ENCODE measurements at places on chromosomes 16 and 17.
A peak's percentile ranks its signal among the peaks of the same experiment; 100 is the strongest.

DNA sequence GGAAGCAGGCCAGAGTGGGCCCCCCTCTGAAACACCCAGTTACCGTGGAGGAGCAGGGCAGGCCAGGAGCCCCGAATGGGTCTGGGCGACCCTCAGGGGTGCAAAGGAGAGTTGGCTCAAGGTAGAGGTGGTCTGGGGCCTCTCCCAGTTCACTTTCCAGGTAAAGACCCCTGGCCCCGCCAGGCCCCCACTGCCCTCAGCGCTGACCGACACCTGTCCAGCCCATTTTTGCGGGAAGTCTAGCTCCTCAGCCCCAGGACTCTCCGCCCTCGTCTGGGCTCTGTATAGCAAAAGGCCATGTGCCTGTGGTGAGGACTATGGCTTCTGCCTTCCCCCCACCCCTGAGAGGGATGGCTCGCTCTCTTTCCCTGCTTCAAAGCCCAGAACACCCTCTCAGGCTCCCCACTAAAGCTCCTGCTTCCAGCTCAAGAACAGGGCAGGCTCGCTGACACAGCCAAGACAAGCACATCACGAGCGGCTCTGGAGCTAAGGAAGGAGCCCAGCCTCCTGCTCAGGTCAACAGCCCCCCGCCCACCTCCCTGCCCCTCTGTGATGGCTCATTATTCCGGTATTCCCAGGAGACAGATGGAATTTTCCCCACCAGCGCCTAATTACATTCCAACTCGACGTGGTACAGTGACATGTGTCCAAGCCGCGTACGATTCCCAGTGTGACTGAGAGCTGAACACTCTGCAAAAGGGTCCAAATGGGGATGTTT is 59.4 kb downstream of the RTN4RL1 start:
- no peak for DNase-seq

DNA sequence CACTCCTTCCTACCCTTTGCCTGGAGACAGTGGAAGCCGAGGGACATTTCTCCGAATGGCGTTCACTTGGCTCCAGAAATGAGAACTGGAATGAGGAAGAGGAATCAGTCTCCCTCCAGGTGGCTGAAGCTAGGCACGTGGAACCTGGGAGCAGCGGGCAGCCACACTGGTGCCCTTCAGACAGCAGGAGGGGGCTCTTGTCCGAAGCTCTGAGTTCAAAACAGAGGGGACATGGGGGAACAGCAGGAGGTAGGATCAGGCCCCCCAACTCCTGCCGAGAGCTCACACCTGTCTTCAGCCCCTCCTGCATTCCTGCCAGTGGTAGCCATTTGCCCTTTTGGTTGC is 41.5 kb downstream of the TMEM235 start:
- no peak for DNase-seq

DNA sequence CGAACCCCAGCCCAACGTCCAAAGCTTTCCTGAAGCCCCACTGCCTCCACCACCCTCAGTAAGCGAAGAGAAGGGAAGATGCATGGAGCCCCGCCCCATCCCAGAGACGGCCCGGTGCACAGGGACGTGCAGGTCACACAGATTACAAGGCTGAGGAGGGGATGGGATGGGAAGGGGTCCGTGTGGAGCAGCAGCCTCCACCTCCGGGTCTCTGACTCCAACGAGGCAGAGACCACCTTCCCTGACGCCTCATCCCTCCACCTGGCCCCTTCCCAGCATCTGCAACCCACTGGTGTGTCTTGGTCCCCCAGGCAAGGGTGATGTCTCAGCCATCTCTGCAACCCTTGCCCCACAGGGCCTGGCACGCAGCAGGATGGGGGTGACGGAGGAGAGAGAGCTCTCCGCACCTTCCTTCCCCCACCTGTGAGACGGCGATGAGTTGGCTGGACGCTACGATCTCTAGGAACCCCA is 58.5 kb downstream of the TBC1D16 start:
- DNase-seq: no peak

GRCh38 chr17:12579288-12579687 is 86.4 kb upstream of the MYOCD start:
- no peak for DNase-seq

DNA sequence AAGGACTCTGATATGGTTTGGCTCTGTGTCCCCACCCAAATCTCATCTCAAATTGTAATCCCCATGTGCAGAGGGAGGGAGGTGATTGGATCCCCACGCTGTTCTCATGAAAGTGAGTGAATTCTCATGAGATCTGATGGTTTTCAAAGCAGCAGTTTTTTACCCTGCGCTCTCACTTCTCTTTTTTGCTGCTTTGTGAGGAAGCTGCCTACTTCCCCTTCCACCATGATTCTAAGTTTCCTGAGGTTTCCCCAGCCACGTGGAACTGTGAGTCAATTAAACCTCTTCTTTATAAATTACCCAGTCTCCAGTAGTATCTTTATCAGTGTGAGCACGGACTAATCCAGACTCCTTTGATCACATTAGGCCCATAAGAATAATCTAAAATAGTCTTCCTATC is 719.7 kb upstream of the CDH8 start:
- no peak for DNase-seq

DNA sequence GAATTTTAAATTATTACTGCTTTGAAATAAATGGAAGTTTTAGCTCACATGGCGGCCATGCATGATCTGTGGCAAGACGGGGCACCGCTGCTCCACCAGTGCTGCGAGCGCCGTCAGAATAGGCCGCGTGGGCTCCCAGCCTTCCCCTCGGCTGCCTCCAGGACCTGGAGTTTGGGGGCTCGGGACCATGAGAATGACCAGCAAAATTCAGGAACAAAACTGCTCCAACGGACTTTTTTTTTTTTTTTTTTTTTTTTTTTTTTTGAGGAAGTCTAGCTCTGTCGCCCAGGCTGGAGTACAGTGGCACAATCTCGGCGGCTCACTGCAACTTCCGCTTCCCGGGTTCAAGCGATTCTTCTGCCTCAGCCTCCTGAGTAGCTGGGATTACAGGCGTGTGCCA is 38.3 kb upstream of the AKAP1 start:
- DNase-seq: no peak

DNA sequence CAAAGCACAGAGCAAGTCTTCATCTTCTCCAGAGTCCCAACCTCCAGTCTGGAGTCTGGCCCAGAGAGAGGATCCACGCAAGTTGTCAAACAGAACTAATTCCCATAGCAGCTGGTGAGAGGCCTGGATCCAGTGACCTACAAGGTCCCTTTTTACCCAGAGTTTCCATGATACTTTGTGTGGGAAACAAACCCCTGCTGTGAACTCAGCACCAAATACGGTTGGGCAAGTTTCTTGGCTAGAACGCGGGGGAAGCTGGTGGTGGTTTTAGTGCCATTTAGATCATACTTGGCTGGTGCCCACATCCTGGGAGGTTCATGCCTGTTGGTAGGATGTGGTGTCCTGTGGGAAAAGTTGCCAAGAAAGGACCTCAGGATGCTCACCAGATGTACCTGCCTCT is 18.1 kb downstream of the TMC7 start:
- no peak for DNase-seq

DNA sequence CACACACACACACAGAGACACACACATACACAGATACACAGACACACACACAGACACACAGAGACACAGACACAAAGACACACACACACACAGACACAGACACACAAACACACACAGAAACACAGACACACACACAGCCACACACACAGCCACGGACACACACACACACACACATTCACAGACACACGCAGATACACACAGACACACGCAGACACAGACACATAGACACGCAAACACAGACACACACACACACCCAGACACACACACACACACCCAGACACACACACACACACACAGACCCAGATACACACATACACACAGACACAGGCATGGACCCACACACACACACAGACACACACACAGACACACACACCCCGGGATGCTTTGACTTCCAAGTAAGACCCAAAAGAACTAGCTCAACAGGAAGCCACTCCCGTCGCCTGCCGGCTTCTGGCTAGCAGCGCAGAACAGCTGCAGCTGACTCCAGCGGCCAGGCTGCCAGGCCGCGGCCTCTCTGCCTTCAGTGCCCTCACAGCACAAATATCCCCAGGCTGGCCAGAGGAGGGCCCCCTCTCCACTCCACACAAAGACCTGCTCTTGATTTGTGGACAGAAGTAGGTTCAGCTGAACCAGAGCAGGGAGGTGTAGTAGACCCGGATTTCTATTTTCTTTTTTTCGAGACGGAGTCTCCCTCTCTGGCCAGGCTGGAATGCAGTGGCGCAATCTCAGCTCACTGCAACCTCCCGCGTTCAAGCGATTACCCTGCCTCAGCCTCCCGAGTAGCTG is 6.0 kb upstream of the CHRNE start:
- DNase-seq: peak; percentile 78

GRCh38 chr16:47061204-47061603 is 82.5 kb downstream of the NETO2 start:
- no peak for DNase-seq

- no peak for DNase-seq
Measured at GRCh38 chr16:7612671-7613070, 280.0 kb downstream of the RBFOX1 start.

GRCh38 chr17:46090871-46091270 is 91.8 kb downstream of the STH start:
- DNase-seq: no peak

GRCh38 chr17:15776871-15777270 is 44.8 kb downstream of the TBC1D26 start:
- DNase-seq: no peak

DNA sequence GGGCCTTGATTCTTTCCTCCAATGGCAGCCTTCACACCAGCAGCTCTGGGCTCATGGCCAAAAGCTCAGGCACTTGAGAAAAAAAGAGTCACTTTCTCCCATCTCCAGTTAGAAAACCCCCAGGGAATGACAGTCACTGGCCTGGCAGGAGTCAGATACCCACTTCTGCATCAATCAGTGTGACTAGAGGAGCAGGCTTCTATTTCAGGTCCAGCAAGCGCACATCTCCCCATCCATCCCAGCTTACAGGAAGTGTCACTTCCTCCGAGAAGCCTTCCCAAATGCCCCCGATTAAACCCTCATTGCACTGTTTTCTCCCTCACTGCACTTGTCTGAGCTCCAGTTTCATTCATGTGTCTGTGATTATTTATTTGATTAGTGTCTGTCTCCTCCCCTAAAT is 30.4 kb upstream of the CCL1 start:
- no peak for DNase-seq

- no peak for DNase-seq
Measured at GRCh38 chr17:12613566-12613965, 52.1 kb upstream of the MYOCD start.

GRCh38 chr16:969508-970385 is 1.0 kb downstream of the LMF1 start:
- DNase-seq: no peak

DNA sequence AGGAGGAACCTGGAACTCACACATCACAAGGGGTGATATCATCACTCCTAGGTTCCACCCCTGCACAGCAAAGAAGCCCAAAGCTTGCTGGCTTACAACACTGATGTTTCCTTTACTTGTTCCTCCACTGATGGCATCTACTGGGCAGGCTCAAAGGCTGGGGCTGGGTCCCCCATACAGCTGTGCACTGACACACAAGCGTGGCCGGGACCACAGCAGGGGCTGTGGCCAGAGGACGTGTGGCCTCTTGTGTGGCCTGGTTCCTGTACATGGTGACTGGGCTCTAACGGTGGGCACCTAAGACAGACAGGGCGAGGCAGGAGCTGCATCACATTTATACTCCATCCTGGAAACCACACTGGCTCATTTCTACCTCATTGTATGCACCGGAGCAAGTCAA is 264.4 kb upstream of the FOXF1 start:
- DNase-seq: no peak

DNA sequence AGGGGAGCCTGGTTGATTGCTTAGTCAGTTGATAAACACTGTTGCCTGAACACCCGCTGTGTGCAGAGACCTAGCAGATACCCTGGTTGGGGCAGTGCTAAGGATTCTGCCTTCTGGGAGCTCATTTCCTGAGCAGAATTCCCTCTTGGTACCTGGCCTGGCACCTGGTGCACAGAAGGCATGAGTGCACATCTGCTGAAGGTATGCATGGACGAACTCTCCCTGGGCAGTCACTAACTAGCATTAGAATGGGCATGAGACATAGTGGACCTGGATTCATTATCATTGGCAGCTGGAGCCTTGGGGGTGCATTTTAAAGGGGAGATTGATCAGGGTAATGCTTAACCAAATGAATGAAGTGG is 13.1 kb downstream of the ADCY7 start:
- no peak for DNase-seq

GRCh38 chr17:75950855-75951554 is 10.2 kb upstream of the FBF1 start:
- DNase-seq: no peak

DNA sequence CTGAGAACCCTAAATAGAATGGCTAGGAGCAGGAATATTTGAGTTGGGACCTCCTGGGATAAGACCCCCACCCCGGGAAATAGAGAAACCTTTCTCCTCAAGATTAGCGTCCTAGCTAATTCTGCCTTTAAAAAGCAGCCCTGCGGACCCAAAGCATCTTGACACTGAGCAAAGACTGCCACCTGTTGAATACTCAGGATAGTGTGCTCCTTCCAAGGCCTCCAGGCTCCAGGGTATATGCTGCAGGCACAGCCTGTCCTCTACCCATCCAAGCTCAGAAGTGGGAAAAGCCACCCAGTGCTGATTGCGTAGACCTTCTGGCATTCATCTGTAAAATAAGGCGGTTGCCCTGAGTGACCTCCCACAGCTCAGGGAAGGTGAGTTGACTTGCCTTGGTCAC is 456.2 kb upstream of the DYNLRB2 start:
- peak; percentile 54 for DNase-seq

DNA sequence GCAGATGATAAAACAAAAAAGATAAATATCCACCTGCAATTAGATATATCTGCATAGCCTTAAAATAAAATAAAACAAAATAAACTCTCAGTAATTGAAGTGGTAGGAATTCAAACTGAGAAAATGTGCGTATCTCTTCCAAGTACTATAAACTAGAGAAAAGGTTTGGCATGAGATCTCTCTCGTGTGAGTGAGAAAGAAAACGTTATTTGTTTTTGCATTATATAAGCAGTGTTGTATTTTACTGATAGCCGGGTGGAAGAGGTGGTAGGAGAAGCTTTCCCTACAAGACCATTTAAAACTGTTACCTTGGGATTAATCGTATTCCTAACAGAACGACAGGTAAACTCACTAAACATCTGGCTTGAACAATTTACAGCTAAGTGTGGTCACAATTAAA is 15.6 kb downstream of the CDH8 start:
- no peak for DNase-seq
